ENCODE measurements at places on chromosomes 5 and 9.

GRCh38 chr5:148909766-148910165, 83.4 kb downstream of the ADRB2 start:
- no peak for DNase-seq

DNA sequence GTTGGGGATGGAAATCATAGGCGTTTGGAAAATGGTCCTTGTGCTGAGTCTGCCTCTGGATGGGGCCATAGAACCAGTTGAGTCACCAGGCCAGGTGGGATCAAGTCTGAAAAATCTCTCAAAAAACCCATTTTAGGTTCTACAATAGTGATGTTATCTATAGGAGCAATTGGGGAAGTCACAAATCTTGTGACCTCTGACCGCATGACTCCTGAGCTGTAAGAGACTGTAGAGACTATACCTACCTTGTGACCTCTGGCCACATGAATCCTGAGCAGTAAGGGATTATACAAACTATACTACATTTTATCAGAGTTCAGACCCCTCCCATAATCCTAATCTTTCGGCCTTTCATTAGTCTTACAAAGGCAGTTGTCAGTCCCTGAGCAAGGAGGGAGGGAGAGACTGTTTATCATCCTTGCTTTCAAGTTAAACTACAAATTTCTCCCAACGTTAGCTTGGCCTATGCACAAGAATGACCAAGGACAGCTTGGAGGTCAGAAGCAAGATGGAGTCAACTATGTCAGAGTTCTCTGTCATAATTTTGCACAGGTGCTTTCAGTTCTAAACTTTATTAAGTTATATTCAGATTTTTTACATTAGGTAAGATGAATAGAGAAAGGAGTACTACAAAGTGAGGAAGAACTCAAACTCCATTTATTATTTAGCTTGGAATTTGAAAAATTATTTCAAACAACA, 11.5 kb upstream of the JMY start:
- no peak for DNase-seq

DNA sequence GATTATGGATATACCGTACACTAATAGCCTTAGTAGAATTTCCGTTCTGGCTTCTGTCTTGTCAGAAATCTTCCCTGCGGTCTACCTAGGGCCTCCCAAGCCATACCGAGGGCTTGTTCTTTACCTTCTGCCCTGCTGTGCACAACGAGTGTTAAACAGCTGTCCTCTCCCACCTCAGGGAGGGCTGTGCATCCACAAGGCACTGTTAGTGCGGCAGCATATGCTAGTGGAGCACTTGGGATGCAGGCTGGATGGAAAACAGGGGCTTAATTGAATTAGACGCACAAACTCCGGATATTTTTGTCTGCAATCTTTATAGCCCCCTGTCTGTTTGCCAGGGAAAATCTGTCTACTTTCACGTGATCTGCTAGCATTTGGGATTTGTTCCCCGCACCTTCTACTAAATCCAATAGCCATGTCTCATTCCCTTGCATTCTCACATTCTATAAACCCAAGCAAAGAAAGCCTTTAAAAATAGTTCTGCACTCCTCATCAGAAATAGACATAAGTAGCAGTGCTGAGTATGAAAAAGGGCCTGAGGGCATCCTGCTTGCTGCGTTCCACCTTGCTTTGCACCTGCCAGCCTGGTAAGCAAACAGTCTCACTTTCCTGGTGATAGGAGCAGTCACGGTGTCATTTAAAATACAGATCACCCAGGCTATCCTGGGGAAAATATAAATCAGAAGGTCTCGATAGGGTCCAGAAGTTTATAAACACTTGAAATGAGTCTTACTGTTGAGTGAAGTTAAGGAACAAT, 382.6 kb downstream of the RASEF start:
- no peak for DNase-seq

DNA sequence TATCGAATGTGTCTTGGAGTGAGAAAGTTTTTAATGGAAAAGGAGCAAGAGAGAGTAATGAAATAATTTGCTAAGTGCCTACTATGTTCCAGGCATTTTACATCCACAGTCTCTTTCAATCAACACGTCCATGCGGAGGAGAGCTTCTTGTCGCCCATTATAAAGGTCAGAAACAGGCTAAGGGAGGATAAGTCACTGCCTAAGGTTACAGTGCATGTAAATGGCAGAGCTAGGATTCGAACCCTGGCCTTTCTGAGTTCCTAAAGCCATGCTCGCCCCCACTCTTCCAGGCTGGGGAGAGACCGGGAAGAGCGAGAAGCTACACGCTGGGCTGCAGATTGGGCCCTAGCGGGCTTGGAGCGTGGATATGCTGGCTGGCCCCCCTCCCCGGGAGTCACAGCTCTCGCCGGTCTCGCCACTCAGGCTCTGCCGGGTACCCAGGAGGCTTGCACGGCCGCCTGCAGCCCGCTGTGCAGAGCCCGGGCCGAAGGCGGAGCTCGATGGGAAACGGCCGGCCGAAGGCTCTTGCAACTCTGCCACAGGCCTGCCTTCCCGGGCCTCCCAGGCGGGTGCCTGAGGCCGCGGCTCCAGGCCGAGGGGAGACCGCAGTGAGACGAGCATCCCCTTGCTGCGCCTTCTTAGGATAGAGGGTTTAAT, 775 bp upstream of the LHX2 start:
- no peak for DNase-seq

GRCh38 chr9:111068383-111068730, 30.1 kb upstream of the LPAR1 start:
- no peak for DNase-seq

GRCh38 chr9:105206821-105207699, 37.4 kb upstream of the SLC44A1 start:
- DNase-seq: no peak

- no peak for DNase-seq
Observed at GRCh38 chr5:133434336-133434735, 178.0 kb downstream of the FSTL4 start.

GRCh38 chr5:150487199-150488061, 20.5 kb upstream of the NDST1 start:
- no peak for DNase-seq

DNA sequence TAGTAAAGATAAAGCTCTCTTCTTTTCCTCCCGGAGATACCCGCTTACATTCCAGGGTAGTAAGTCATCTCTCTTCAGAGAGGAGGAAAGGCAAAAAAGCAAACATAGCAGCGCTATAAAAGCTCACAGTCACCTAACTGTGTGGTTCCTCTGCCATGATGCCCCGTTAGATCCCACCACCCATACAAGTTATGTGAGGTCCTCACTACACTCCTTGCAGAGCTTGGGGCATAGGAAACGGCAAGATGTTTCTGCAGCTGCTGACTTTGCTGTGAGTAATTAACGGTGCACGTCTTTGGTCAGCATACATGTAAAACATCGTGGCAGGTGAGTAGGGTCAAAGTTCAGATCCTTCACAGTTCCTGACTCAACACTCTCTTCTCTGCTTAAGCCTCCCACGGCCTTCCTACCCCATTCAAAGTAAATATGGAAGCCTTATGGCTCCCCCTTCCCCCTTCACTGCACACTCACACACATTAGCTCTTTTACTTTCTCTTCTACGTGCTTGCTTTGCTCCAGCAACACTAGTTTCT, 218.9 kb downstream of the DIRAS2 start:
- DNase-seq: no peak

DNA sequence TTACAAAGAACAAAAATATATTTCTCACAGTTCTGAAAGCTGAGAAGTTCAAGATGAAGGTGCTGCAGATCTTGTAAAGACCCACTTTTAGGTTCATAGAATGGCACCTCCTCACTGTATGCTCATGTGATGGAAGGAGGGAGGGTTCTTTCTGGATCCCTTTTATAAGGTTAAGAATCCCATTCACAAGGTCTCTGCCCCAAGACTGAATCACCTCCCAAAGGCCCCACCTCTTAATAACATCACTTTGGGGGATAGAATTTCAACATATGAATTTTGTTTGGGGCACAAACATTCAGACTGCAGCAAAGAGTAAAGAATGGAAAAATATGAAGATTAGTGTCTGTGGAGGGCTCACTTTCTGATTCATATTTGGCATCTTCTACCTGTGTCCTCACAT, 77.1 kb upstream of the PRR16 start:
- DNase-seq: no peak

GRCh38 chr5:67577424-67577823, 380.8 kb upstream of the CD180 start:
- no peak for DNase-seq

GRCh38 chr9:87699835-87700234, 26.1 kb upstream of the CTSL start:
- DNase-seq: no peak

DNA sequence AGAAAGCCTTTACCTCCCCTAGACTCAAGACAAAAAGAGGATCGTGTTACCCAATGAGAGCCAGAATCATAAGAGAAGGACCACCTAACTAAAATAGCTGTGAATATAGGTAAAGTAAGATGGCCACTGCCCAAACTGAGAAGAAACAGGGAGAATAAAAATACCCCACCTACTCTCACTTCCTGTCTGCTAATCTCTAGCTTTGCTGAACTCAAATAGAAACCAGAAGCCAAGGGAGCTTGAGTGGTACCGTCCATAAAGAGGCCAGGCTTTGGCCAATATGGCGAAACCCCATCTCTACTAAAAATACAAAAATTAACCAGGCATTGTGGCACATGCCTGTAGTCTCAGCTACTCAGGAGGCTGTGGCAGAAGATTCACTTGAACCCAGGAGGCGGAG, 123.0 kb upstream of the FST start:
- DNase-seq: no peak

DNA sequence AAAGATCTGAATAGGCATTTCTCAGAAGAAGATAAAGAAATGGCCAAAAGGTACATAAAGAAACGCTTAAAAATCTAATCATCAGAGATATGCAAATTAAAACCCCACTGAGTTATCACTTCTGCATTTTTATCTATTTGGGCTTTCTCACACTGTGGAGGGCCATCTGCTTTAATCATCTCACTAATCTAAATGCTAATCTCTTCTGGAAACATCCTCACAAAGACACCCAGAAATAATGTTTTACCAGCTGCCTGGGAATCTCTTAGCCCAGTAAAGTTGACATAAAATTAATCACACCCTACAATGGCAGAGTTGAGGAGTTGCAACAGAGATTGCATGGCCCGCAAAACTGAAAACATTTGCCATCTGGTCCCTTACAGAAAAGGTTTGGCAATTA, 407.9 kb upstream of the CYLC2 start:
- DNase-seq: no peak

GRCh38 chr9:79955300-79955699, 383.5 kb downstream of the TLE4 start:
- no peak for DNase-seq

DNA sequence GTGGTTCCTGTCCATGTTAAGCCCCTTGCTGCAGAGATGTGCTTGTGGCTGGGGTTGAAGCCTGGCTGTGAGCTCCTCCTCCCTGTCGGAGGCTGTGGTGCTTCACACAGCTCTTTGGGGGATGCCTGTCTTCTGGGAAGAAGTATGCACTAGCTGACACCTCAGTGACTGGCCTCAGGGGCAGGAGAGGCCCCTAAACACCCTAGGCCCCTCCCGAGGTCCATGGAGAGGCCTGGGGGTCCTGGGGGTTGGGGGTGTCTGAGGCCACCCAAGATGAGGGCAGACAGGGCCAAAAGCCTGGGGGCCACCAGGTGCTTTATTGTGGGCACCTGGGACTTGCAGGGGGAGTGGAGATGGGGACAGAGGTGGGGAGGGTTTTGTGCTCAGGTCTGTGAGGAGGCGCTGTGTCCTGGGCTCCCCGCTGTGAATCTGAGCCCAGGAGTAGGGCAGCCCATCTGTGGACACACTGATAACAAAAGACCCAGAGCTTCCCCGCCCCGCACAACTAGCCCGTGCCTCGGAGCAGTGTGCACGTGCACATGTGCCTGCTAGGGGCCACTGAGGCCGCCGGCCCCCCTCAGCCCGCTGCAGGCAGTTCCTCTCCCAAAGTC, 92.0 kb downstream of the PHF2 start:
- no peak for DNase-seq

DNA sequence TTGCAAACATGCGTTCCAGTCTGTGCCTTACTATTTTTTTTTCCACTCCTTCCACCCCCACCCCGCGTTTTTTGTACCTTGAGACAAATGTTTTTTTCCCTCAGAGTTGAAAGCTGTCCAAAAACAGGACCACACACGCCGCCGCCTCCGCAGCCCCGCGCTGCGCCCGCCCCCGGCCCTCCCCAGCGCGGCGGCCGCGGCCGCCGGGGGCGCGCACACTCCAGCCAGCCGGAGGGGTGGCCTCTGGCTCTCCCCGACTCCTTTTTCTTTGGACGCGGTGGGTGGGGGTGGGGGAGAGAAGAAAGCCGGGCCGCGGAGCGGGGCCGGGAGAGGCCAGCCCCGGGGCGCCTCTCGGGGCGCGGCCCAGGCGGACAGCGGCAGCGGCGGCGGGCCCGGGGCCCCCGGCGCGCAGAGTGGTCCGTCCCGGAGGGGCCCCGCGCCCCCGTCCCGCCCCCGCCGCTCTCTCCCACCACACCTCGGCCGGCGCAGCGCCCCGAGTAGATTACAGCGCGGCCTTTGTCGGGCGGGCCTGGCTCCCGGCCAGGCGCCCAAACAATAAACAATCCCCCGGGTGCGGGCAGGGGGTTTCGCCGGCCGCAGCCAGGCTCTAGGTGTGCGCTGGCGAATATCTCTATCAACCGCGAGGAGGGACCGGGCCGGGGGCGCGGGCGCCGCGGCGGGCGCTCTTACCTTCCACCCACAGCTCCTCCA, 10.9 kb downstream of the PTCH1 start:
- DNase-seq: no peak

DNA sequence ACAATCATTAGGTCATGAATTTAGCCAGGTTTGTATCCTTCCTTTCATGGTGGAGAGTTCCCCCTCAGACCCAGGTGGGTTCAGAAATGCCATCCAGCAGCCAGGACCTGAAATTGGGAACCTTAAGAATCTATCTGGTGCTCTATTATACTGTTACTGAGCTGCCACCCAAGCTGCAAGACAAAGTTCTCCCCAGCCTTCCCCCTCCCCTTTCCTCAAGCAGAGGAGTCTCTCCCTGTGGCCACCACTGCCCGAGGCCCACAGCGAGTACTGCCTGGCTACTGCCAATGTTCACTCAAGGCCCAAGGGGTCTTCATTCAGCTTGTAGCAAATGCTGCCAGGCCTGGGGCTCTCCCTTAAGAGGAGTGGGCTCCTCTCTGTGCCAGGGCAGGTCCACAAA, 133.8 kb downstream of the TMEM38B start:
- DNase-seq: no peak

- no peak for DNase-seq
Observed at GRCh38 chr5:19676895-19677294, 311.1 kb downstream of the CDH18 start.

- DNase-seq: no peak
Observed at GRCh38 chr5:39941416-39941815, 516.6 kb upstream of the DAB2 start.

GRCh38 chr5:150562832-150563231, 54.9 kb downstream of the NDST1 start:
- DNase-seq: no peak

DNA sequence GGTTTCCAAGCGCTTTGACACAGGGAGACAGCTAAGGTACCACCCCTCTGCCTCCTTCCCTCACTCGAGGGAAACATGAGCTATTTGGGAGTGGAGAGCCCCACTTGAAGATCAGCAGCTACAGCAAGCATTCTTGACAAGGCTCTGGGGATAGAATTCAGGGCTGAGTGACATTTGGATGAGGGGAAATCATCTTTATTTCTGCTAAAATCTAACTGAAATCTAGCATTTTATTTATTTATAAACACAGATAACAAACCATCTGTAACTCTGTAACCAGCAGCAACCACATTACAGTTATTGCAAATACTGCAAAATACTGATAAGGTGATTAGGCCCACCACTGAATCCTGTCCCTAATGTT, 22.4 kb downstream of the RNF130 start:
- DNase-seq: no peak

GRCh38 chr9:128611600-128612394, 44.9 kb downstream of the DYNC2I2 start:
- DNase-seq: no peak

GRCh38 chr5:17445185-17445584, 52.8 kb upstream of the TAF11L2 start:
- no peak for DNase-seq

Data from stimulated activated CD8-positive, alpha-beta memory T cell treated with anti-CD3 and anti-CD28 coated beads, Interleukin-4, amount 100 ng/mL, for 4 hours (primary cell).